ENCODE measurements at places on chromosomes 11 and 22. TPM values are rescaled to one million over a fixed set of nuclear protein-coding genes. Genes with fewer than 3 reads are reported as not detected.

Gene NXPE4
- 0.02 TPM for polyA plus RNA-seq

- DNase-seq: no peak
Observed at GRCh38 chr22:28231441-28231840, 312.4 kb upstream of the PITPNB start.

DNA sequence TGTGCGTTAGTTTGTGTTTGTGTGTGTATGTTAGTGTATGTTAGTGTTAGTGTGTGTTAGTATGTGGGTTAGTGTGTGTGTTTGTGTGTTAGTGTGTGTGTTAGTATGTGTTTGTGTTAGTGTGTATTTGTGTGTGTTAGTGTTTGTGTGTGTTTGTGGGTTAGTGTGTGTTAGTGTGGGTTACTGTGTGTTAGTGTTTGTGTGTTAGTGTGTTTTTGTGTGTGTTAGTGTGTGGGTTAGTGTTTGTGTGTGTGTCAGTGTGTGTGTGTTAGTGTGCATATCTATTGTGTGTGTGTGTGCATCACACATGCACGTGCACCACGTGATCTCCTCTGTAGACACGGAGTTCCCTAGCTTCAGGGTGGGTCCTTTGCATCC is 115.4 kb downstream of the KCNQ1OT1 start:
- DNase-seq: no peak

DNA sequence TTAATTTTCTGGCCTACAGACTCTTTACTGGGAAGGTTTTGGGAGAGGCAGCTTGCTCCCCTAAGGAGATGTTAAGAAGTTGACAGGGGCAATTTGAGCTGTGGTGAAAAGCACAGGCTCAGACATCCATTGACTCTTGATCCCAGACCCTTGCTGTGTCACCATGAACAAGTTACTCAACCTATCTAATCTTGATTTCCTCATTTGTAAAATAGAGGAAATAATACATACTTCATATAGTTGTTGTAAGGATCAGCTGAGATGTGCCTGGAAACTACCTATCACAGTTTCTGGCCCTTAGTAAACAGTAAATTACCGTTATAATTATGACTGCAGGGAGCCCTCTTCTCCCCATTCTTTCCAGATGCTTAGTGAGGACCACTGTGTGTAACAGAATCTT is 16.6 kb upstream of the SCGB1D4 start:
- no peak for DNase-seq

GRCh38 chr22:31945971-31946680 is 1.8 kb downstream of the YWHAH start:
- DNase-seq: no peak

Measured in thymus (tissue), 14 donors.